ENCODE measurements at places on chromosomes 3 and 15.

DNA sequence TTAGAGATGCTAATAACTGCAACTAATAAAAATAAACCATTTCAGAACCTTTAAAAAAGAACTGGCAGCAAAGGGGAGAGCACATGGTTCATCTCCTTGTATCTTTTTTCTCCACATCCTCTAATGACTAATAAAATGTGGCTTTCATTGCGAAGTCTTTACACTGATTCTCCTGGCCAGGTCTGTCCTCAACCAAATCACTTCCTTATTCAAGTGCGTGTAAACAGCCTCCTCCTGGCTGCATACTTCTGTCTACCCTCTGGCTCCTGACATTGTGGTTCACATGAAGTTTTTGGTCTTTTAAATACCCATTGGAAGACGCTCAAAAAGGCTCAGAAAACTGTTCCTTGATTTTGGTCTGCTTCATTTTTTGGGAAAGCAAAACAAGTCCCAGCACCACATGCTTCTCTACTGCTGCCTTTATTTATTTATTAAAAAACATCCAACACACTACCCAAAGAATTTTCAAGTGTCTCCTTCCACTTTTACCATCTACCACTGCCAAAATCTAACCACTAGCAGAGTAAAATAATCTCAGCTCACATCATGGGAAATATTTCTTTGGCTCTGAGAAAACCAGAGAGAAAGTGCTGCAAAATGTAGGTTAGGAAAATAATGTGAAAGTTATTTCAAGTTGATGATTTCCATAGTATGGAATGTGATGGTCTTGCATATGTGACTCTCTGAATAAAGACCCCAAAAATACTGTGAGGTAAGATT lies 85.1 kb downstream of the EFL1 start:
- no peak for DNase-seq

GRCh38 chr3:46948830-46949671 lies 27.5 kb downstream of the CCDC12 start:
- peak; percentile 84 for DNase-seq

GRCh38 chr3:134018850-134019249 lies 10.9 kb downstream of the SLCO2A1 start:
- DNase-seq, result no peak

DNA sequence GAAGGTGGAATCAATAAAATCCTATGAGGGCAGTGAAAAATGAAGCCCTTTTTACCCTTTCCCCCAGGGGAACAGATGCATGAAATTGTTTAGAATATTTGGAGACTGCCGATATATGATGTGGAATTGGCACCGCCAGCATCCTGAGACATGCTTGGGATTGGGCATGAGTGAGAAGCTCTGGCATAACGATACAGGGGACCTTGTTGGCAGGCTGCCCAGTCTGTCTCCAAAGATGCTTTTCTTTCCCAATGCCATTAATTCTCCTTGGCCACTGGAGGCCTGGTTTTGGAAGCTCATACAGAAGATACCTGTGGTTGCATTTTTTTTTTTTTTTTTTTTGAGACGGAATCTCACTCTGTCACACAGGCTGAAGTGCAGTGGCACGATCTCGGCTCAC lies 800.6 kb upstream of the LMCD1 start:
- no peak for DNase-seq

- DNase-seq, result no peak
Observed at GRCh38 chr3:170903123-170903522, 5.3 kb downstream of the EIF5A2 start.

GRCh38 chr3:166248784-166249183 lies 411.6 kb upstream of the BCHE start:
- DNase-seq, result no peak
